ENCODE measurements at places on chromosomes 12 and 14.
A peak's percentile ranks its signal among the peaks of the same experiment; 100 is the strongest.

GRCh38 chr14:84181072-84181471 lies 1348.9 kb upstream of the FLRT2 start:
- no peak for DNase-seq

GRCh38 chr12:131589966-131590365 lies 120.9 kb upstream of the SFSWAP start:
- no peak for DNase-seq

DNA sequence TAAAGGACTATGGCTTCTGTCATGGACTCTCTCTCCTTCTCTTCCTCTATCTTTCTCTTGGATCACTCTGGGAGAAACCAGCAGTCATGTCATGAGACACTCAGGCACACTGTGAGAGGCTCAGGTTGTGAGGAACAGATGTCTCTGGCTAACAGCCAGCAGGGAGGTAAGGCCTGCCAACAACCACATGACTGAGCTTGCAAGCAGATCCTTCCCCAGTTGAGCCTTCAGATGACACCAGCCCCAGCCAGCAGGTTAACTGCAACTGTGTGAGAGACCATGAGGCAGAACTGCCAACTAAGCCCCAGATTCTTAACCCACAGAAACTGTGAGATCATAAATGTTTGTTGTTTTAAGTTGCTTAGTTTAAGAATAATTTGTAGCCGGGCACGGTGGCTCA lies 90.6 kb downstream of the VCPKMT start:
- peak; percentile 48 for DNase-seq

DNA sequence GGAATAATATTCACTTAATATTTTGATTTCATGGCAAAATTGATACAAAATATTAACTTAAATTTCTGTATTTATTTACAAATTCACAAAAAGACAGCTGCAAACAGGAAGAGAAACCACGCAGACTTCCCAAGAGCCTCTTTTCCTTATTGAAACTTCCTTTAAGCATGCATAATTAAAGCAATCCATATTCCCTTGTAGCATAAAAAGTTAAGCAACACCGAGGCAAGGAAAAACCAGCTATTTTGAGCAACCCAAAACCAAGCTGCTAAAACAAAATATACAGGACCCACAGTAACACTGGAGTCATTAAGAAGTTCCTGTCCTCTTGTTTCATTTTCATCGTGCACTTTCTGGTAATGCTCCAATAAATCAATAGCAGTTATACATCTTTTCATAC lies 58.0 kb downstream of the EEA1 start:
- no peak for DNase-seq

- no peak for DNase-seq
Observed at GRCh38 chr14:84074626-84075025, 1455.3 kb upstream of the FLRT2 start.

- no peak for DNase-seq
Observed at GRCh38 chr14:22664261-22664660, 20.1 kb upstream of the OR6J1 start.

DNA sequence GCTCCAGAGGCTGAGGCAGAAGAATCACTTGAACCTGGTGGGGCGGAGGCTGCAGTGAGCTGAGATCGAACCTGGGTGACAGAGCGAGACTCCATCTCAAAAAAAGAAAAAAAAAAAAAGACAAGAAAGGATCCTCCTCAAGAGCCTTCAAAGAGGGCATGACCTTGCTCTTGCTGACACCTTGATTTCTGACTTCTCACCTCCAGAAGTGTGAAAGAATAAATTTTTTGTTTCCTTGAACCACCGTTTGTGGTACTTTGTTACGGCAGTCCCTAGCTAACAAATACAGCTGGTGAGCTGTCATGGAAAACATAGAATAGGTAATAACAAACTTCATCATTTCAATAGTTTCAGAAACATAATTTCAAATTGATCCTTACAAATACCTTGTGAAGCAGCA lies 1.9 kb upstream of the ACTR10 start:
- no peak for DNase-seq

- DNase-seq, result no peak
Observed at GRCh38 chr12:131671871-131672270, 39.0 kb upstream of the SFSWAP start.

- DNase-seq, result no peak
Observed at GRCh38 chr12:2683283-2684025, 111.3 kb upstream of the FKBP4 start.

GRCh38 chr14:36208690-36209278 lies 32.3 kb upstream of the PTCSC3 start:
- no peak for DNase-seq

- DNase-seq, result peak; percentile 41
Observed at GRCh38 chr12:21697904-21698630, 40.4 kb upstream of the LDHB start.

DNA sequence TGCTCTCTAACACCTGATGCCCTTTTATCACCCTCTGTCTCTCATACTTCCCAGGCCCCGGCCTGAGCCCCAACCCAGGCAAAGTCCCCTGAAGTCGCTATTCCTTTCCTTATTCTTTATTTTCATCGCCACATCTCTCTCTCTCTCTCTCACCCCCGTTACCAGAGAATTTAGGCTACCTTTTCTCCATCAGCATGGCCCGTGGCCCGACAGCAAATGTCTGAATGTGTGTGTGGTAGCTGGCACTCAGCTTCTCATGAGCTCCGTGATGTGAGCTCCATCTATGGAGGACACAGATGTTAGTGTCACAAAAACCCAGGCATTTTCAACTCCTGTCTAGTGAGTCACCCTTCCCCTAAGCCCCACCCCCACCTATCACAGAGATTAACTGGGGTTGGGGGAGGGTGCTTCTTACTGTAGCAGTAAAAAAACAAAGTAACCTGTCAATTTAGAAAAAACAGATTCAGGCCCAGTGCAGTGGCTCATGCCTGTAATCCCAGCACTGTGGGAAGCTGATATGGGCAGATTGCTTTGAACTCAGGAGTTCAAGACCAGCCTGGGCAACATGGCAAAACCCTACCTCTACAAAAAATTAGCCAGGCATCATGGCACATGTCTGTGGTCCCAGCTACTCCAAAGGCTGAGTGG lies 53.8 kb downstream of the VCPKMT start:
- DNase-seq, result peak; percentile 82

DNA sequence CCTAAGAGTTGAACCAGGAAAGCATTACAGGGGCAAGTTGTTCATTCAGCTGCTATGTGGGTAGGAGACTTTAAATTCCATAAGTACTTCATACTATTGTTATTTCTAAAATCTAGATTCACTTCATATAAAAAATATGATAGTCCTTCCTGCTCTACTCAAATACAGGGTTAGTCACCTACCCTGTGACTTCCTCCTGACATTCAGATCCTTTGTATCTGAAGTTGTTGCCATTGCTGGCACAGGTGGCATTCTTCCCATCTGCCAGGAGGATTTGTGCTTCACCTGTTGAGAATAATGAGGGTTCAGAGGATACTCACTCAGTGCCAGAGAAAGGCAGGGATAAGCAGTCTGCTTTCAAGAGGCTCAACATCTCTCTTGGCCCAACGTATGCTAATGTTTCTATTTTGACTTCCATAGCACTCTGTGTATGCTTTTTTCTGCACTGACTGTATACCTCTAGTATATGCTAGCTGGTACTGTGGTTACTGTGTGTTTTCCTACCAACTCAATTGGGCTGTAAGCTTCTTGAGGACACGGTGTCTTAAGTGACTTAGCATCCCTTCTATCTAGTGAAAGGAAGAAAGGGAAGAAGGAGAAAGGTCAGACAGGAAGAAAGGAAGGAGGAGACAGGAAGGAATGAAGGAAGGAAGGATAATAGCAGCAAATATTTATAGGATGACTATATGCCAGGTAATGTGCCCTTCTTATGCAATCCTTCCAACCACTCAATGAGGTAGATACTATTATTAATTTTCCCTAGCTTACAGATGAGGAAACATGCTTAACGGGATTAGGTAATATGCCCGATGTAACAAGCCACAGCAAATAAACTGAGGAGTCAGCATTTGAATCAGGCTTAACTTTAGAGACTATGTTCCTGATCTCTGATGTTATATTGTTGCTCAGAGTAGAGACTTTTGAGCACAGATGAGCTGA lies 38.5 kb upstream of the FGF6 start:
- DNase-seq, result no peak

- DNase-seq, result no peak
Observed at GRCh38 chr14:95134304-95134933, 22.9 kb downstream of the DICER1 start.

- no peak for DNase-seq
Observed at GRCh38 chr14:28879573-28879996, 113.0 kb downstream of the FOXG1 start.

DNA sequence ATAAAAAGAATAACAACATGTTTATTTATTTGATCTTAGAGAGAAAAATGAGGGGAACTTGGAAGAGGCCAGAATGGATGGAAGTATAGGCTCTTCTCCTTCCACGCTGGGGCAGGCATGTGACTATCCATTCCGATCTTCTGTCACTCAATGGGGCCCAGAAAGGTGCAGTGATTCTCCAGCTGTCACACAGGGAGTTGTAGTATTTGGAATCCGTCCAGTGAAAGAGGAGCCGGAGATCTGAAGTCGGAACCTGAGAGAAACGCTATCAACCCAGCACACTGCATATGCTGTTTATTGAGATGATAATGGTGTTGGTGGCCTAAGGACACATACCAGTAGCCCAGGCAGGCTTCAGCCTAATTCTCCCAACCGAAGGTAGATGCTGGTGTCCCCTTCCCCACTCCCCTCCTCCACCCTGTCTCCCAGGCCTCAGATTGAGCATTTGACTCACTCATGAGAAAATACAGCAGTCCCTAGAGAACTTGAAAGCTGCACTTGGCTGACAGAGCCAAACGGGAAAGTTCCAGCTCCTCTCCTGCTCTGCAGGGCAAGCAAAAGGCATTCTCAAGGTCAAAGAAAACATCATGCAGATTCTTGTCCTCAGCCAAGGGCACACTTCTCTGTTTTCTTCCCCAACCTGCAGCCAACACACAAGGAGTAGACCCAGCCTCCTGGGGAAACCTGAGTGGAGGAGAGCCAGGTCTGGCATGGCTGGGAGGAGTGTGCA lies 100.4 kb downstream of the IRF2BPL start:
- DNase-seq, result no peak

- DNase-seq, result no peak
Observed at GRCh38 chr12:50400104-50400637, 514 bp upstream of the LARP4 start.

- DNase-seq, result no peak
Observed at GRCh38 chr12:93363841-93364297, 13.9 kb upstream of the NUDT4 start.

- DNase-seq, result peak; percentile 87
Observed at GRCh38 chr14:65095633-65096205, 6.6 kb downstream of the MAX start.

DNA sequence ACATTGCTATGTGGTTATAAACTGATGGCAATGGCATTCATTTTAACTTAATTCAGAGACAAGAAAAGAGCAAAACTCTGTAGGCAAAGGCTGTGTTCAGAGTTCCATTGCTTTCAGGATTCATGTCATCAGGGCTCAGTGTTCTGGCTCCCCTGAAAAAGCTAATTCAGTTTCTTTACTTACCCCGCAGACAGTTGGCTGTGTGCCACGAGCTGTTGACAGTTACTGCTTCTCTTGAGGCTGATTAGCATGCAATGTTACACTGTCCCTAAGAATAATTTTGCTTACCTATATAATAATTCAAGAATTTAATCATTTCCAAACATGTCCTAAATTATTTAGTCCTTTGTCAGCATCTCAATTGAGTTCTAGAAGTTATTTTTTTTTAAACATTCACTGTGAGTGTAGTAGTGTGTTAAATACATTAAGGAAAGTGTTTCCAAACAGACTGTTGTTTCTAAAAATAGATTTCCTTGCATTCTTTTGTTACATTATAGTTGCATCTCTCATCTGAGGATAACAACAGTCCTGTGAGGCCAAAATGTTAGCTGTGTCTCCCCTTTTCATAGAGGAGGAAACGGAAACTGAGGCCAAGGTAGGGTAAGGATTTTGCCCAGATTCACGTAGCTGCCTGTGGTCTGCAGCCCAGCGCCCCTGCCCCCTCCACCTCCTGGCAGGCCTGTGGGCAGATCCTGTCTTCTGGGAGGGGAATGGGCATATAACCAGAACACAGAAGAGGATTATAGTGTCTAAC lies 98.6 kb downstream of the PELI2 start:
- no peak for DNase-seq

GRCh38 chr12:49925433-49926204 lies 21.9 kb upstream of the FAIM2 start:
- DNase-seq, result no peak

DNA sequence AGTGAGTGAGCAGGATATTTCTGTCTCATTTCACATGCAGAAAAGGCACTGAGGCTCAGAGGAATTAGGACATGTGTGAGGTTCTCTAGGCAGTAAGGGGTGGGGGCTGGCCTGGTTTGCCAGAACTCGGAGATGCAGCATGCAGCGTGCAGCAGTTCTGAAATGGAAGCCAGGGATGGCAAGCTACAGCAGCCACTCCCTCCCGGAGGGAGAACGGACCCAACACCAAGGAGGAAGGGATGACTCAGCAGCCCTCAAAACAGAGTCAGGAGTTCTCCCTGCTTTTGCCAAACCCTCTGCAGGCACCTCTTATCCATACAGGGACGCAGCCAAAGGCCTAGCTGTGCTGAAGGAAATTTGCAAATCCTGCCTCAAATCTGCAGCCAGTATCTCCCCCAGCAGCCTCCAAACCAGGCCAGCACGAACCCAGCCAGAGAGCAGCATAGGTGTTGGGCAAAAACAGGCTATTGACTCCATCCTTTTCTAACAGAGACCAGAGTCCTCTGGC lies 10.3 kb upstream of the SERPINA3 start:
- DNase-seq, result peak; percentile 93

DNA sequence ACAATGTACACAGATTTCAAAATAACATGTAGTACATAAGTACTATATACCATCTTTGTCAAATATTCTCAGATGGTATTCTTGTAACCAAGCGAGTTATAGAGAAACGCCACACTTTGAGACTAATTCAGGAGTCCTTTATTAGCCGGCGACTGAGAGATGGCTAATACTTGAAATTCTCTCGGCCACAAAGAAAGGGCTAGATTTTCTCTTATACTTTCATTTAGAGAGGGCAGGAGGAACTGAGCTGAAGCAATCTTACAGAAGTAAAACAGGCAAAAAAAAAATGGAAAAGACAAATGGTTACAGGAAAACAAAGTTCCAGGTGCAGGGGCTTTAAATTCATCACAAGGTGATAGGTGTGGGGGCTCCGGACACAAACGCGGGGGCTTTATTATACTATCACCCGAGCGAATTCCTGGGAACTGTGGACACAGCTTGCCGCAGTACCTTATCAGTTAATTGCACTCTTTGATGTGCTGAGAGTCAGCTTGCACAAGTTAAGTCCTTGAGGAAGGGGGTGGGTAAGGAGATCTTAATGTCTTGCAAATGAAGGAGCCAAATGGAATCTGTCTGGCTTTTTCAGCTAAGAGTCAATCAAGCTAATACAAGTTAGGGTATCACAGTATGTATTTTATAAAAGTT lies 382.3 kb downstream of the KCNH5 start:
- no peak for DNase-seq

Measured in astrocyte of the spinal cord (primary cell).